Activated T-cell treated with anti-CD3 and anti-CD28 coated beads for 1 hour (primary cell): ENCODE measurements at places on chromosomes 16 and 17.

GRCh38 chr17:57622683-57623433, 122.2 kb downstream of the CCDC182 start:
- DNase-seq, result no peak

- DNase-seq, result no peak
Measured at GRCh38 chr16:58085584-58086251, 43.5 kb downstream of the CFAP20 start.

DNA sequence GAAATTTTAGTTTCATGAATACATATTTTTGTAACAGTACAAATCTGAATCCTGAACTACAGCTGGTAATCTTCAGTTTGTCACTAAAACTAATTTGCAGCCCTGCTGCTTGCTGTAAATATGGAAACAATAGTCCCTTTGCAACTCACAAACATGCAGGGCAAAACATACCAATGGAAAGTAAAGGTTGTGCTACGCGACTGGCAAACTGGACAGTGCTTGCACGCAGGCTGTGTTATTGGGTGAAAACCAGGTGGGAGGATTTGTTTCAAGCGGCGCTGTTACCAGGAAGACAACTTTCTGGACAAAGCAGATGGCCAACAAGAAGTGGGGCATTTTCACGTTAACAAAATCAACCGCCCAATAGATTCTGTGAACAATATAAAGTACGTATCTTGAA, 93.5 kb downstream of the CDYL2 start:
- DNase-seq, result no peak

DNA sequence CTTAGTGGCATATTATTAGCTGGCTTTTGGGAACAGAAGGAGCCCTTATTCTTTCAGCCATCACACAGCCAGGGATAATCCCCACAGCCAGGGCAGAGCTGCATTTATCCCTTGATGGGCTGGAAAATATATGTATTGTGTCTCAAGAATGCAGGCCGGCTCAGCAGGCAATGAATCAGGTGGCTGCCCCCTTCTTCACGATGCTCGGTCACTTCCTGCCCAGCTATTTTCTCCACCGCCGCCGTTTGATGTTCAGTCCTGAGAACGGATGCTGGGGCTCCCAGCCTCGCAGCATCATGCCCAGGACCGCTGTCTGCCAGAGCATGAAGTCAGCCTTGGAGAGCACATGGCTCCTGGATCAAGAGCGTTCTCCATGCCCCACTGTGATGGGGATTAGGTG, 4.3 kb upstream of the MYH3 start:
- DNase-seq, result no peak

DNA sequence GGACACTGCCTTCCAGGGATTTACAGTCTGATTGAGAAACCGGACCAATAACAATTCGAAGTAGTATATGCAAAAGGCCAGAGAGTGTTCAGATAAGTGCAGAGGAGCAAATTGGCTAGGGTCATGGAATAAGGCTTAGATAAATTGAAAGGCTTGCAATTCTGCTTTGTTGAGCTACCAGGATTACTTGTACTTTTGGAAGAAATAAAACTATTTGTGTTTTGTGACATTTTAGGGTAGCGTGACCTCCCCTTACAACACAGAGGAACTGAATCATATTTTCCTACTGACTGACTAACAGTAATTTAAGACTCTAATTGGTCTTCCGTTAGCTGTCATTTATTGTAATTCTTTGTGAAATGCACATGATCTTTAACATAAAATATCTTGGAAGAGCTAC, 104.7 kb downstream of the PITPNC1 start:
- DNase-seq, result no peak

GRCh38 chr16:56912746-56913708, 18.9 kb upstream of the HERPUD1 start:
- DNase-seq, result no peak

GRCh38 chr17:78839762-78840529, 668 bp downstream of the USP36 start:
- DNase-seq, result peak; percentile 22

- DNase-seq, result no peak
Measured at GRCh38 chr16:57503366-57503765, 17.1 kb upstream of the DOK4 start.

GRCh38 chr17:19750020-19750572, 2.0 kb upstream of the ALDH3A1 start:
- no peak for DNase-seq

DNA sequence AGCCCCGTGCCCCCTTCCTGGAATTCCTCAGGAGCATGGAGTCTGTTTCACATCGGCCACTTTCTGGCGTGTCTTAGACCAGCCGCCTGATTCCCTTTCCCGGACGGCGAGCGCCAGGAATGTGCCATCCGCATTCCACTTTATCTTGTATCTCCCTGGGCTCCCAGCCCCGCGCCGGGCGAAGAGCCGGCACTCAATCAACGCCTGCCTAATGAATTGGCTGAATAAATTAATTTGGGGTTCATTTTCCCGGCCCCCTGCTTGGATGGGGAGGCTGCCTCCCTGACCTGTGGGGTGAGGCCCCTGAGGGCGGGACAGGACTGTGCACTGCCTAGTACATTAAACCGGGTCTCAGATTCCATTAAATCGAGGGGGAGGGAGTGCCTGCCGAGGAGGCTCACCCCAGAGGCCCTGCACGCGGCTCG, 282.3 kb upstream of the TNRC6C start:
- no peak for DNase-seq

DNA sequence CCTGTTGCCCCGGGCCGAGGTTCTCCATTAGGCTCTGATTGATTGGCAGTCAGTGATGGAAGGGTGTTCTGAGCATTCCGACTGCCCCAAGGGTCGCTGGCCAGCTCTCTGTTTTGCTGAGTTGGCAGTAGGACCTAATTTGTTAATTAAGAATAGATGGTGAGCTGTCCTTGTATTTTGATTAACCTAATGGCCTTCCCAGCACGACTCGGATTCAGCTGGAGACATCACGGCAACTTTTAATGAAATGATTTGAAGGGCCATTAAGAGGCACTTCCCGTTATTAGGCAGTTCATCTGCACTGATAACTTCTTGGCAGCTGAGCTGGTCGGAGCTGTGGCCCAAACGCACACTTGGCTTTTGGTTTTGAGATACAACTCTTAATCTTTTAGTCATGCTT, 74.2 kb downstream of the HAPSTR1 start:
- DNase-seq, result no peak

- no peak for DNase-seq
Measured at GRCh38 chr16:619476-620100, 11.2 kb upstream of the WFIKKN1 start.

GRCh38 chr17:58079300-58080033, 3.8 kb upstream of the DYNLL2 start:
- DNase-seq, result no peak

GRCh38 chr16:10575506-10576130, 4.8 kb downstream of the EMP2 start:
- no peak for DNase-seq

- no peak for DNase-seq
Measured at GRCh38 chr17:57523926-57524632, 221.0 kb downstream of the CCDC182 start.

DNA sequence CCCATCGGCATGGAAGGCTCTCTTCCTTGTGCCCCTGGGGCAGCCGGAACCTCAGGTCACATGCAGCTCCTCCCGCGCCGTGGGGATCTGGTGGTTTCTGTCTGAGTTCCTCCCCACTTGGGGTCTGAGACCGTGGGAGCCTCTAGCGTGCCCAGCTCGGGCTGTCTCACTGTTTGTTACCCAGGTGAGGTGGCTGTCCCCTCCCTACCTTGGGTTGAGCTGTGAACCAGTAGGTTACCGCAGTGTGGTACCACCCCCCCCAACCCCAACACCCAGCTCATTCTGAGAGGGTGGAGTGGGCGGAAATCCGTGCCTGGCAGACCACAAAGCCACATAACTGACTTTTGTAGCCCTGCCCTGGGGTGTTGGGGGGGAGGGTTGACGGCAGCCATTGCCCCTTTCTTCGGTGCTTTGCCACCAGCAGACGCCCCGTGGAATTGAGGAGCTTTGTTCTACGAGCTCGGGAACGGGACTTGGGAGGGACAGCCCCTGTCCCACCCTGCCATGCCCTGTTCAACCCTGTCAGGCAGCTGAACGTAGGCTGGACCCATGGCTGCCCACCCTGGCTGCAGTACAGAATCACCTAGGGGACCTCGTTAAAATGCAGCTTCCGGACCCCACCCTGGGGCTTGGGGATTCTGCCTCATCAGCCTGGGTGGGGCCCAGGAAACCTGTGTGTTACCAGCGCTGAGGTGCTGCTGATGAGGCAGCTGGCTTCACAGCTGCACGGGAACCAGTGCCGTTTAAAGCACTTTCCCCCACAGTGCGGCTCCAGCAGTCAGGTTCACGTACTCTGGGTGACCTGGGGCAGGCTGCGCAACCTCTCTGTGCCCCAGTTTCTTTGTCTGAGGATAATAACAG, 18.5 kb downstream of the RAP1GAP2 start:
- DNase-seq, result peak; percentile 82

DNA sequence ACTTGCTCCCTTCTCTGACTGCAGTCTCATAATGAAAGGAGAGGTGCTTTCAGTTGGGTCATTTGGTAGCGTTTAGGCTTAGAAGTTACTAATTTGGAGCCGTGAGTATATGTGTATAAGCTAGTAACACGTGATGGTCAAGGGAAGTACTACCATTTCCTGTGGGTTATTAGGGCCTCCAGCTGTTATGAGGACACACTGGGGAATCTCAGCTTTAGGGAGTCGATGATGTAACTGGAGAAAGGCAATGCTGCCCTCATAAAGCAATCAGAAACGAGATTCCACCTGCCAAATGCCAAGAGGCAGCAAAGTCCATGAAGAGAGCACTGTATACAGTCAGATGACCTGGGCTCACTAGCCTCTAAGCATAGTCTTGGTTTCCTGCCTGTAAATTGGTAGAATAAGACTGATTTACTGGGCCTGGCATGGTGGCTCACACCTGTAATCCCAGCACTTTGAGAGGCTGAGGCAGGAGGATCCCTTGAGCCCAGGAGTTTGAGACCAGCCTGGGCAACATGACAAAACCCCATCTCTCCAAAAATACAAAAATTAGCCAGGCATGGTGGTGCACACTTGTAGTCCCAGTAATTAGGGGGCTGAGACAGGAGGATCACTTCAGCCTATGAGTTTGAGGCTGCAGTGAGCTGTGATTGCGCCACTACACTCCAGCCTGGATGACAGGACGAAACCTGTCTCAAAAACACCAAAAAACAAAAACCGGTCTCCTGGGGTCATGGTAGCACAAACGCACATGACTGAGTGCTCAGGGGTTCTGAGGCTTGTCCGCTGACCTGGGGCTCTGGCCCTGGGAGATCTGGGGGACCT, 53.0 kb downstream of the SF3B3 start:
- DNase-seq, result no peak

DNA sequence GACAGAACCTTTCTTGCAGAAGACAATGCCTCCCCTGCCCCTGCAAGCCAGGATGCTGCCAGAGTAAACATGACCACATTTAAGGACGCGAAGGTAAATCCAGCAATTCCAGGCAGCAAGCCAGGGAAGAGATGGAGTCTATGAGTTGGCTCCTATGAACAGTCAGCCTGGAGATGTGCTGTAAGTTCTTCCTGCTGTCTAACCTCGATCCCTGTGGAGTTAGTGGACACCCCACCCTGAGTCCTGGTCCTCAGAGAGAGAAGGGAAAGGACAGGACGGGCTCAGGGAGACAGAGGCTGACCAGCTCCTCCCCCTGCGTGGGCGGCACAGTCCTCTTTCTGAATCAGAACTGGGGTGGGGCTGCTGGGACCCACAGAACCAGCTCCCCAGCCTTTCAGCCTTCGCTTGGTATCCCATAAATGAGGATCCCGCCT, 24.9 kb downstream of the CDC42EP4 start:
- DNase-seq, result no peak

- no peak for DNase-seq
Measured at GRCh38 chr17:40056379-40057015, 2.3 kb upstream of the MED24 start.

DNA sequence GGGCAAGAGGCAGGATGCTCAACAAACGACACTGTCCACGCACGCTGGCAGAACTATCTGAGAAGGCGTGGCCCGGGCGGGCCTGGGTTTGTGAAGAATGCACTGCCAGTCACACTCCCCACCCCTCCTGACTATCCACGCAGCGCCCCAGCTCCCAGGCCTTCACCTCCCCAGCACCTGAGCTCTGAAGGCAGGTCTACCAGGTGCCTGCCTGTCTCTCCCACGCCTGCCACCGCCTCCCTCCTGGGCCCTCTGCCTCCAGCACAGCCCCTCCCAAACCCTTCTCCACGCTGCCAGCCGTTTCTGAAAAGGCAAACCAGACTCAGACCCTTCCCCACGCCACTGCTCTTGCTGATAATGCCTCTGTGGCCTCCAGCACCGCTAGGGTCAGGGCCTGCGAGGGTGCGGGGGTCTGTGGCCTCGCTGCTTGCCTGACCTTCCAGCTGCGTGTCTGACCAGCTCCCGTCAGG, 11.6 kb downstream of the MYBBP1A start:
- no peak for DNase-seq

GRCh38 chr16:75222271-75222783, 3.5 kb downstream of the CTRB1 start:
- DNase-seq, result no peak

- no peak for DNase-seq
Measured at GRCh38 chr17:6856051-6856450, 24.5 kb upstream of the TEKT1 start.

GRCh38 chr16:17590711-17591654, 120.2 kb upstream of the XYLT1 start:
- no peak for DNase-seq

GRCh38 chr17:15392326-15392741, 50.9 kb upstream of the TEKT3 start:
- DNase-seq, result no peak

- DNase-seq, result no peak
Measured at GRCh38 chr17:70110443-70110880, 35.4 kb downstream of the KCNJ16 start.

DNA sequence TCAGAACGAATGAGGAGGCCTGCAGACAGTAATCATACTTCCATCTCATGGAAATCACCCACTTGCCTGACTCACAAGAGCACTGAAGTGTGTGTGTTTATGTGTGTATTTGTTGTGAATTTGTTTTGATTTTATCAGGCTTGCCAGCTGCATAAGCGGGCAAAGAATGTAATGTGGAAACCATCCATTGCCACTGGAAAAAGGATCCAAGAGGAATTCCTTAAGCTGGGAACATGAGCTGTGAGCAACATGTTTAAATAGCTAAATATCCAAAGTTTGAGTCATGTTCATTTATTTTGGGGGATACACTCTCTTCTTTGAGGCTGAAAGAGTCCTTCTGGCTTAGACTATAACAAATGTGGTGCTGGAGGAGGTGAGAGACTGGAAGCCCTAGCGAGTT, 198.4 kb upstream of the TBX2 start:
- DNase-seq, result no peak

DNA sequence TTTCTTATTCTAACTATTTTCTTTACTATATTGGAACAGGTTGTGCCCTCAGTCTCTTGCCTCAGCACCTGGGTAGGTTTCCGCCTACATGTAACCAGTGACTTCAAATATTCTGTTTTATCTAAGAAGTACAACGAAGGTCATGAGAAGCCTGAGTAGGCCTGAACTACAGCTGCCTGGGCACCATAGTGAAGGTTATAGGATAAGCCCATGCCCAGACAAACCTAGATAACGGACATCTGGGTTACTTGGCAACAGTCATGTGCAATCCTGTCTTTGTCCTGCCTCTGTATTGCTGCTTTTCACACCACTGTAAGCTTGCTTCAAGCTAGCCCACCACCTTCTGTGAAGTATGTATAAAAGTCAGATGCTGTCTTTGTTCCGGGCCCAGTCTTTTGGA, 25.4 kb upstream of the ARL4D start:
- no peak for DNase-seq
